Sigmoid colon (tissue), 7 donors: ENCODE measurements at places on chromosomes 6 and 20. TPM values are rescaled to one million over a fixed set of nuclear protein-coding genes. Genes with fewer than 3 reads are reported as not detected.

DNA sequence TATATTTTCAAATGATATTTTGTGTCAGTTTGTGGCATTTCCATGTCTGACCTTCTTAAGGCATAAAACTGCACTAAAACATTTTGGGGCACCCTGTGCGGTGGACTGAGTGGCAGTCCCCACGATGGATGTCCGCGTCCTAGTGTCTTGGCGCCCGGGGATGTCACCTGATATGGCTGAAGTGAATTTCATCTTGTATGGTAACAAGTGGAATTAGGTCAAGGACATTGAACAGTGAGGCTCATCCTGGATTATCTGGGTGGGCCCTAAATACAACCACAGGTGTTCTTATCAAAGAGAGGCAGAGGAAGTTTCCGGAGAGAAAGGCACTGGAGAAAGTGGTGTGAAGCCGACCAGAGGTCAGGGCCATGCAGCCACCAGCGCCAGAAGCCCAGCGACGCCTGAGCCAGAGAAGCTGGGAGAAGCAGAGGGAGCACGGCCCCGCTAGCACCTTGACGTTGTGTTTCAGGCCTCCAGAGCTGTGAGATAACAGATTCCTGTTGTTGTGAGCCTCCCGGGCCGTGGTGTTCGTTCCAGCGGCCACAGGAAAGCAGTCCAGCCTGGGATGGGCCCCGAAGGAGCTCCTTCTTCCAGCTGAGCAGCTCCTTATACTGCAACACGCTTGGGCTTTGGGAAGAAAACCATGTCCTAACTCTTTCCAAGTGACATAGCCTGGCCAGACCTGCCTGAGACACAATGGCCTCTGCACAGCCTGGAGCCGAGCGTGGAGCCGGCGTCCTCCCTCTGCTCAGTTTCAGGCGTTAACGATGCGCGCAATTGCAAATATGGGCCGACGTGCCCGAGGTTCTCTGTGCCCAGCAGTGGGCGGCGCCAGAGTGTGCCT is 22.5 kb downstream of the THBS2 start:
- peak; percentile 68 for DNase-seq
- H3K4me3 ChIP-seq = no peak overlapping the region
- no peaks in the 10 kb centered on the region for H3K4me1 ChIP-seq
- peak overlapping the region; percentile 35 for H3K27ac ChIP-seq
- no peaks in the 10 kb centered on the region for H3K27me3 ChIP-seq

DNA sequence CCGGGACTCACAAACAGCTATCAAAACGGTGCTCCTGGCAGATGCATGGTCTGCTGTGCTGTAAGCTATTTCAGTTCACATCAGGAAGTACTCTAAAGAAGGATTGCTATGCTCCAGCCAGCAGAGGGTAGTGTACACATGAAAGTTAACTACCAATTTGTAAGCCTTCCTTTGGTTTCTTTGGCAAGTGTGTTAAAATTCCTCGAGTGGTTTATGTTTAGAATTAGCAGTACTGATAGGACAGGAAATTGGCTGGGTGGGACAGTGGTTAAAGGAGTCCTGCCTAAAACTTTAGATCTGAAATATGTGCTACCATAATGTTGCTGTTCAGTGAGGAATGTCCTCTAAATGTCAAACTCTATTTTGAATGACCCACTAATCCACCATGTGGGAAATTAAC is 47.4 kb downstream of the TRMT11 start:
- no peaks in the 10 kb centered on the region for H3K27me3 ChIP-seq
- no peaks in the 10 kb centered on the region for H3K36me3 ChIP-seq
- H3K4me3 ChIP-seq = no peak overlapping the region
- H3K4me1 ChIP-seq = peaks cover 9% of the 10 kb centered on the region
- DNase-seq = peak; percentile 64

DNA sequence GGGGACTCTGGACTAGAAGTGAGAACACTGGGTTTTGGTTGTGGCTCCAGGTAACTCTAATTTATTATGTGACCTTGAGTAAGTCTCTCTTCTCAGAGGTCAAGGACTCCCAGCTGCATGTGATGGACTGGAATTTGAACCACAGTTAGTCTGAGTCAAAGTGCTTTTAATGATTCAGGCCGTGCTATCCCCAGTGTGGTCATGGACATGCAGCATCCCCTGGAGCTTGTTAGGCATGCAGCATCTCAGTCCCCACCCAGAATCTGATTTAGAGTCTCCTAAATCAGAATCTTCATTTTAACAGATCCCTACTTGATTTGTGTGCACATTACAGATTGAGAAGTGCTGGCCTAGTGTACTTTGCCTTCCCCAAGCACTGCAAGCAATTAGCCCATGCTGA is 74.2 kb downstream of the TOX2 start:
- no peaks in the 10 kb centered on the region for H3K36me3 ChIP-seq
- H3K27ac ChIP-seq = no peak overlapping the region
- H3K27me3 ChIP-seq = no peaks in the 10 kb centered on the region

GRCh38 chr6:3229566-3230178 is 2.2 kb upstream of the TUBB2B start:
- peaks cover 19% of the 10 kb centered on the region for H3K27me3 ChIP-seq
- peaks cover 58% of the 10 kb centered on the region for H3K4me1 ChIP-seq
- H3K4me3 ChIP-seq = peak overlapping the region; percentile 52
- peak overlapping the region; percentile 22 for H3K27ac ChIP-seq
- no peaks in the 10 kb centered on the region for H3K36me3 ChIP-seq

DNA sequence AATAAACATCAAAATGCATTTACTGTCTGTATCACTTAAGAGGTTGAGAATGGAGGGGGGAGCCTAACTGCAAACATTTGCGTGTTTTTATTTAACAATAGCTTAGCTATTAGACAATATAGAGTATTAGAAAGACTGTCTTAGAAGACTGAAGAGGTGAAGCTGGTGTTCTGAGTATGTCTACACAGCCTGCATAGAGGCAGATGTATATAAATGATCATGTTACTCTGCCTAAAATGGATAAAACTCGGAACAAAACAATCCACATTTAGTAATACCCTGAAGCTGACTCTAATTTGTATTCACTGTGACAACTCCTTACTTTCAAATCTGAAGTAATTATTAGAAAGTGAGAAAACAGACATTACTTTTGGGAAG is 181.9 kb downstream of the GMPR start:
- no peak for DNase-seq
- H3K27me3 ChIP-seq = no peaks in the 10 kb centered on the region

DNA sequence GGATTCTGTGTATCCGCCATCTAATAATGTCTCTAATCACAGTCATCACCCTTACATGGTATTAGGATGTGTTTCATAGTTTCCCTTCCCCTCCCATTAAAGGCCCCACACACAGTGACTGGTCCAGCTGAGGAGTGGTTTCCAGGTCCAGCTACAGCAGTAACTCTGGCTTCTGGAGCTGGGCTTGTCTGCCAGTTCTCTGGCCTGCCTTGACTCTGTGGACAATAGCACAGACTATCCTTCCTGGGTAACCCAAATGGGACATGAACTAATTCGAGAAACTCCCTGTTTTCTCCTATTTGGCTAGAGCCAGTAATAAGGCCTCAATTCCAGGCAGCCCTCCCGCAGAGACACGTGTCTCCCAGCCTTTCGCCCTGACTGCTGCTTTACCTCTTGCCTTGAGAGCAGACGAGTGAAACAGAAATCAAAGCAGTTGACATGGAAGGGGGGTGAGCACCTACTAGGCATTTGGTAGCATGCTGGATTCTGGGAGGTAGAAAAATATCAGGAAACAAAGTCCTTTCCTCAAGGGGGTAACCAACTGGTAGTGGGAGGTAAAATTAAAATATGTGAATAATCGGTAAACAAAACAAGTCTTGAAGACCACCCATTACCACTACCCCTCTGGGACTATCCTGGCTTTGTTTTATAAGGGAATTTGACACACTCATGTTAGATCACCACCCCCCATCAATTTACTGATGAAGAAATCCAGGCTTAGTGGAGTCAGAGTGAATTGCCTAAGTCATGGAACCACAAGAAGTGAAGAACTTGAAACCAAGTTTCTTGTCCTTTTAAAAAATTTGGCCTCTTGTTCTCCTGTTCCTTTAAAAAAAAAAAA is 1.2 kb downstream of the TRAF3IP2 start:
- no peaks in the 10 kb centered on the region for H3K4me1 ChIP-seq
- H3K27me3 ChIP-seq = no peaks in the 10 kb centered on the region
- H3K27ac ChIP-seq = peak overlapping the region; percentile 94
- DNase-seq = peak; percentile 94

GRCh38 chr20:14199111-14199510 is 138.3 kb downstream of the FLRT3 start:
- H3K27ac ChIP-seq = no peak overlapping the region
- no peaks in the 10 kb centered on the region for H3K36me3 ChIP-seq
- H3K4me3 ChIP-seq = no peak overlapping the region
- no peak for DNase-seq
- H3K27me3 ChIP-seq = no peaks in the 10 kb centered on the region
- H3K4me1 ChIP-seq = peaks cover 15% of the 10 kb centered on the region

- H3K4me1 ChIP-seq = no peaks in the 10 kb centered on the region
- no peaks in the 10 kb centered on the region for H3K27me3 ChIP-seq
- DNase-seq = no peak
- H3K36me3 ChIP-seq = no peaks in the 10 kb centered on the region
- H3K27ac ChIP-seq = no peak overlapping the region
Measured at GRCh38 chr20:50615407-50615806, 75.9 kb downstream of the RIPOR3 start.

- no peak overlapping the region for H3K27ac ChIP-seq
- no peaks in the 10 kb centered on the region for H3K27me3 ChIP-seq
- H3K4me3 ChIP-seq = no peak overlapping the region
- H3K4me1 ChIP-seq = no peaks in the 10 kb centered on the region
Measured at GRCh38 chr6:43944908-43945767, 175.1 kb downstream of the VEGFA start.

- peak overlapping the region; percentile 14 for H3K27ac ChIP-seq
- no peak overlapping the region for H3K4me3 ChIP-seq
- peaks cover 9% of the 10 kb centered on the region for H3K4me1 ChIP-seq
Measured at GRCh38 chr20:48823960-48824498, 3.8 kb downstream of the PREX1 start.

DNA sequence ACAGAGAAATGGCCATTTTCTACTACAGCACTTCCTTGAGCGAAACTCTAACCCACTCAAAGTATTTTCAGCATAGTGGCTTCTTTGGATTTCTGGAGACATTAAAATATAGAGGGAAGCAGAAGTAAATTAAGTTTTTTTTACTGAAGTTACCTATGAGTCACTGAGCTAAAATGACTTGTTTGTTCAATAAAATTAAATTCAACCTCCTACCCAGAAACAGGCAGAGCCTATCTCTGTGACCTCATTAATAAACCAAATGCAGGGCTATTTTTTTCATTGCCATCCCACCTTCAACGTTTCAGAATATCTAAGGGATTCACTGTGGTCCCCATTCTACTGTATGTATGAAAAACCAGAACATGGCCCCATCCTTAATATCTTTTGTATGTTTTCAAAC is 133.0 kb downstream of the MTFR2 start:
- DNase-seq = no peak
- no peak overlapping the region for H3K4me3 ChIP-seq
- no peaks in the 10 kb centered on the region for H3K4me1 ChIP-seq

GRCh38 chr20:57556980-57557274 is 4.0 kb upstream of the PCK1 start:
- H3K36me3 ChIP-seq = no peaks in the 10 kb centered on the region
- no peaks in the 10 kb centered on the region for H3K4me1 ChIP-seq
- H3K4me3 ChIP-seq = no peak overlapping the region

GRCh38 chr6:47245745-47246371 is 63.8 kb downstream of the TNFRSF21 start:
- H3K36me3 ChIP-seq = no peaks in the 10 kb centered on the region
- H3K4me1 ChIP-seq = peaks cover 34% of the 10 kb centered on the region
- no peaks in the 10 kb centered on the region for H3K27me3 ChIP-seq
- DNase-seq = no peak
- no peak overlapping the region for H3K4me3 ChIP-seq

GRCh38 chr6:163501026-163501425 is 86.5 kb downstream of the QKI start:
- H3K27ac ChIP-seq = no peak overlapping the region
- no peaks in the 10 kb centered on the region for H3K27me3 ChIP-seq
- H3K4me3 ChIP-seq = no peak overlapping the region

DNA sequence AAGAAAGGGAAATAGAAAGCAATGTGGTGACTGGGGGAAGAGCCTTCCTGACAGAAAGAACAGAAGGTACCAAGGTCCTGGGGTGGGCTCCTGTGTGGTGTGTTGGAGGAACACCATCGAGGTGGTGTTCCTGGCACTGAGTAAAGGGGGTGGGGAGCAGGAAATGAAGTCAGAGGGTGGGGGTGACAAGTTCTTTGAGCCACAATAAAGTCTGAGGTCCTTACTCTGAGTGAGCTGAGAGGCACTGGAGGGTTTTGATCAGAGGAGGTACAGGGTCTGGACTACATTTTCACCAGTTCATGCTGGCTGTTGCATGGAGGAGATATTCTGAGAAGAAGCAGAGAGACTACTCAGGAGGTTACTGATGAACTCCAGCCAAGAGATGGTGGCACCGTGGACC is 198.2 kb downstream of the GMPR start:
- H3K4me1 ChIP-seq = no peaks in the 10 kb centered on the region
- DNase-seq = no peak
- H3K4me3 ChIP-seq = no peak overlapping the region
- H3K36me3 ChIP-seq = no peaks in the 10 kb centered on the region
- no peak overlapping the region for H3K27ac ChIP-seq

GRCh38 chr6:6788394-6789032 is 200.0 kb downstream of the LY86 start:
- H3K27me3 ChIP-seq = no peaks in the 10 kb centered on the region
- no peak overlapping the region for H3K27ac ChIP-seq
- no peak for DNase-seq

DNA sequence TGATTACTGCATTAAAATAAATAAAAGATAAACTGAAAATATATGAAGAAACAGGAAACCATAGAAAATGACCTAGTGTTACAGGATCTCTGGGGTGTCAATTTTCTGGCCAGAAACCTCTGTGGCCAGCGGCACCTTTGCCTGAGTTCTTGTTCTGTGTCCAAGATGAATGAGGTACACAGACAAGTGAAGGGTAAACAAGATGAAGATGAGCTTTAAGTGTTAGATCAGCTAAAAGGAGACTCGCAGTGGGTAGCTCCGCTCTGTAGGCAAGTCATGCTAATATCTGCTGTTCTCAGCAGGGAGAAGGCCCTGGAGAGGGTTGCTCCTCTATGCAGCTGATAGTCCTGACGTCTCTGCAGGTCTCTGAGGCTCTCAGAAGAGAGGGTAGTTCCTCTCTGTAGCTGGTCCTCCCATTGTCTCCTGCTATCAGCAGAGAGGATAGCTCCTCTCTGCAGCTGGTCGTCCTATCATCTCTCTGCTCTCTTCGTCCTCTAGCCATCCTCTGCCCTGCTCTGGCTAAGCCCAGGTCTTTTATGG is 35.9 kb upstream of the TBC1D22B start:
- peaks cover 13% of the 10 kb centered on the region for H3K4me1 ChIP-seq
- H3K36me3 ChIP-seq = no peaks in the 10 kb centered on the region
- peak overlapping the region; percentile 48 for H3K27ac ChIP-seq
- H3K4me3 ChIP-seq = peak overlapping the region; percentile 58

Gene DCDC2
- 0.60 TPM for polyA plus RNA-seq

Gene RSPH4A
- 0.19 TPM for polyA plus RNA-seq

Gene PRICKLE4
- not detected for polyA plus RNA-seq

Gene TNNC2
- polyA plus RNA-seq = 15.6 TPM
